ENCODE measurements at places on chromosomes 11 and 22.
A peak's percentile ranks its signal among the peaks of the same experiment; 100 is the strongest.

DNA sequence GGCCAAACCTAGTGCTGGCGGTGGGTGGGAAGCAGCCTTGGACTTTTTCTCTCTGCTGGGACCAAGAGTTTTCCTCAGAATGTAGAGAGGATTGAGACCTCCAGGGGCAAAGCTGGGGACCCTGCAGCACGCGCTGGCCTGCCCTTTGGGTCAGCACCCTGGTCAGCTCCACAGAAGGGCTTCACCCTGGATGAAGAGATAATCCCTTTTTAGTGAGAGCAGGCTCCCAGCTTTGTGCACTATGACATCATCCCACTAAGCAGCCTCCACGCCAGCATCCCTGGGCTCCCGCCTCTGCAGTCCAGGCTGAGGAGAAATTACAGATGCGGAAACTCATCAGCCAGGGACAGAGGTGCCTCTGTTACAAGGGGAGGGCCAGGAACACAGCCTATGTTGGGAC lies 23.5 kb downstream of the DRICH1 start:
- no peak for DNase-seq

DNA sequence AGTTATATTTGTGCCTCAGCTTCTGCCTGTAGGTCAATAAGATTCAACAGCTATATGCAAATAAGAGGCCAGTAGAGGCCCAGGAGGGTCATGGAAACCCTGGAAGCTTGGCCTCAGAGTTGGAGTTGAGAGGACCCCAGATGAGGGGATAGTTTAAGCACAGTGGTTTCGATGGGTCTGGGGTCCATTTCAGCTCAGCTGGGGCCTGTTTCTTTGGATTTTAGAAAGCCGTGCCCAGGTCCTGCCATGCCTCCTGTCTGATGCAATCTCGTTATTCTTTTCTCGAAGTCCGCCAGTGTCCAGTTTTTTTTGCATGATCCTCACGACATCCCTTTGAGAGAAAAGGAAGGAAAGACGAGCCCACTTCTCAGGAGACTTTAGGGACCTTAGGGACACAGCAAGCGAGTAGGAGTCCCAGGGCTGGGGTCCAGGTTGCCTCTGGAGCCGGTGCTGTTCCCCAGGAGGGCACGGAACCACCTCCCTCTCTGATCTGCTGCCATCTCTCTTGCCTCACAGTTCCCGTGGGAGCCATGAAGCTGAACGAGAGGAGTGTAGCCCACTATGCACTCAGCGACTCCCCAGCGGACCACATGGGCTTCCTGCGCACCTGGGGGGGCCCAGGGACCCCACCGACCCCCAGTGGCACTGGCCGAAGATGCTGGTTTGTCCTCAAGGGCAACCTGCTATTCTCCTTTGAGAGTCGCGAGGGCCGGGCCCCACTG lies 2.6 kb upstream of the SMDT1 start:
- DNase-seq: no peak

DNA sequence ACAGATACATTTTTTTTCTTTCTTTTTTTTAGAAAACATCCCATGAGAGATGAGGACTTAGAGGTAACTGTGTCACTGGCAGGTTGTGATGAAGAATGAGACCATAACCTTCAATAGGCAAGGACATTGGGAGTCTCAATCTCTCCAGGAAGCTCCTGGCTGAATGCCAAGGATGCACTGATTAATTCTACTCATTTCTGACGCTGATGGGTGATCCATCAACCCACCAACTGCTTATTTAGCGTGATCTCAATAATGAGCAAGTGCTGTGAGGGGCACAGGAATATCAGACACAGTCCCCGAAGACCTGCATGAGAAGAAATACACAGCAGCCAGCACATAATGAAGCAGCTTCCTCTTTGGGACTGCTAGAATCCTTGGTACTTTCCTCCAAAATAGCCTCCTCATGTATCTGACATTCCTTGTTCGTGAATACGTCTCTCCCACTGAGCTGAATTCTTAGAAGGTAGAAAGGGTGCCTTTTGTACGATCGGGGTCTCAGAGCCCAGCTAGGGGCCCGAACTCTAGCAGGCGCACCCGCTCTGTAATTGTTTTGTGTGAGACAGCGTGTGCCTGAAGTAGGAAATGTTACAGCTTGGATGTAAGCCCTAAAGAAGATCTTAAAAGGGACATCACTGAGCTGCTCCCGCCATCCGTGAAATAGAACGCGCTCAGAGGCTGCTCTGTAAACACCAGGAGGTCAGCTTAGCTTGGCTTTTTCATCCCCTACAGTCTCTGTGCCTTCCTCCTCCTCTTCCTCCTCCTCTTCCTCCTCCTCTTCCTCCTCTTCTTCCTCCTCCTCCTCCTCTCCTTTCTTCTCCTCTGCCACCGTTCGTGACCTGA lies 7.2 kb downstream of the CLMP start:
- no peak for DNase-seq

- DNase-seq: no peak
Measured at GRCh38 chr22:44645083-44645482, 56.9 kb upstream of the PRR5 start.

GRCh38 chr11:133966921-133967598 lies 10.3 kb upstream of the IGSF9B start:
- no peak for DNase-seq

DNA sequence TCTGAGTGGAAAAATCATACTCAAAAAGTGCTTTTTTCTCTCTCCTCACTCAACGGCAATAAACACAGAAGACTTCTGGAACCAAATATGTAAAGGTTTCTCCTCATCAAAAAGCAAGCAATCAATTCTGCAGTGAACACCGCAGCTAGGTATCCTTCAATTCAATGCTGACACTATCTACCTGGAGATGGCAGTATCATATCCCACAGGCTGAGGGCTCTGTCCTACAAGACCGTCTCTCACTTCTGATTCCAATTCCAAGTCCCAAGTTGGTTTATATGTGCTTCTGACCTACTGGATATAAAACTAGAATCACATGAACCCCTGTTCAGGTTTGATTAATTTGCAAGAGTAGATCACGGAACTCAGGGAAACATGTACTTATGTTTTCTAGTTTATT lies 59.7 kb upstream of the LUZP2 start:
- no peak for DNase-seq

GRCh38 chr11:73838443-73839122 lies 38.1 kb downstream of the COA4 start:
- no peak for DNase-seq

DNA sequence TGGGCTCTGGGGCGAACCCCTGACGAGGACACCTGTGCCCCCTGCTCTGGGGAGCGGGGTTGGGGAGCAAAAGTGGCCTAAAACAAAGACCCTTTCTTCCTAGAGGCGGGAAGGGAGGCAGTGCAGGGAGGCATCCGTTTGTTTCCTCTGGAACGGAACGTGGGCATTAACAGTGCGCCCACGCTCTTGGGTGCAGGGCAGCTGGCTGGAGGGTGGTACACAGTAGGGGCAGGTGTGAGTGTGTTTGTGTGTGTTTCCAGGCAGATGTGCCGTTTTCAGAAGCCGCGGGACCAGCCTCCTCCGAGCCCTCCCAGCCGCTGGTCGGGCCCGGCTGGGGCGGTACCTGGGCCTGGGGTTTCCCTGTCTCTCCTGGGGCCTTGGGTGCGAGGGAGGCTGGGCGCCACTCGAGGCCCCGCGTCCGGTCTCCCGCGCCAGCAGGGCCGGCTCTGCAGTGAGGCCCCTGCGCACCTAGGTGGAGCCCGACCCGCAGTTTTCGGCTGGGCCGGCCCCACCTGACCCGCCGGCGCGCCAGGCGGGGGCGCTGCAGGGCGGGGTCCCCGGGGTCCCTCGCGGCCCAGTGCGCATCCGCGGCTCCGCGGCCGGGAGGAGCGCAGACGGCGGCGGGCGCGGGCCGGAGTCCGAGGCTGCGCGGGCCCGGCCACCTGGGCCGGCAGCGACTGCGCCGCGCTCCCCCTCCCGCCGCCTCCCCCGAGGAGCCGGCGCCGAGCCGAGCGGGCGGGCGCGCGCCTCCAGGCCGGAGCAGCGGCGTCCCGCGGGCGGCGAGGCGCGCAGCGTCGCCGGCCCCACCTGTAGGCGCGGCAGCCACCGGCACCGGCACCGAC lies 1252.7 kb downstream of the BRD1 start:
- DNase-seq: peak; percentile 55

- no peak for DNase-seq
Measured at GRCh38 chr22:42437488-42438292, 5.5 kb upstream of the NFAM1 start.

DNA sequence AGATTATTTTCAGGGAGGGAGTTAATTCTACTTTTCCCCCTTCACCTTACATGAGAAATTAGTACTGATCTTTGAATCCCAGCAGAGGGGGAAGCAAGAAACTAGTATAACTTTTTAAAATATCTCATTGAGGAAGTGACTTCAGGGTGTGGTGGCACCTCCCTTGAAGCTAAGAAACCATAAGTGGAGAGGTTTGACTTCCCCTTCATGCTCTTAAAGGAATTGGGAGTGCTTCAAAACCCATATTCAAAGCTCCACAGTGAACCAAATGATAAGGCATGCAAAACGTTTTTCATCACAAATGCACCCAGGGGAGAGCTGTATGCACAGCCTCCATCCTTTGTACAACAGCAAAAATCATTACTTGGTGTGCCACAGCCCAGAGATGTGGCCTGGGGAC lies 540 bp downstream of the MS4A14 start:
- no peak for DNase-seq

GRCh38 chr11:64544616-64545296 lies 46.3 kb upstream of the SLC22A12 start:
- no peak for DNase-seq

DNA sequence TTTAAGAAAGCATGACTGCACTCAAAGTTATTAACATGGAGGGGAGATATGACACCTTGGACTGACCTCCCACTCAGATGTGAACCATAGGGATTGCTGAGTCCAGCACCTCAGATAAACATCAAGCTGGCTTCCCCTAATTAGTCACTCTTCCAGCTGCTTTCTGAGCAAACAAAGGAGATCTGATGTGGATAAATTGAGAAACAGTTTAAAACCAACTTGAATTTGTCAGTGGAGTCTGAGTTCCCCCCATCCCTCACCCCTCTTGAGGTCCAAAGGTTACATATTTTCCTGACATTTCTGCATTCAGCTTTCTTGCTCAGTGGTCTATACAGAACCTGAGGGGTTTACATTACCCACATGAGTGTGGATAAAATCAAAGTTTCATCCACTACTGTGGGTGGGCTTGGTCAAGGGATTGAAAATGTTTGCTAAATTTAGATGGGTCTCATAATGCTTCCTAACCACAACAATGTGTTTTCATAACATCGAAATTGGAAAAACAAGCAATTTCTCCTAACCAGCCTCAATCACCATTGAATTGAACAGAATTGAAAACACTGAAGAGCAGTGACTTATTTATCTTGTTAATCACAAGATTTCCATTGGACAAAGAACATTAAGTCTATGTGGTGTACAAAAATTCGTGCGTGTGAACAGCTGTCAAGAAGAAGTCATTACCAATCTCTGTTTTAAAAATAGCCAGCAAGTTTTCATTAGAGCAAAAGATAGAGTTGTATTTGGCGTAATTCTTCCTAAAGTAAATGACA lies 292.3 kb downstream of the METTL15 start:
- DNase-seq: no peak

DNA sequence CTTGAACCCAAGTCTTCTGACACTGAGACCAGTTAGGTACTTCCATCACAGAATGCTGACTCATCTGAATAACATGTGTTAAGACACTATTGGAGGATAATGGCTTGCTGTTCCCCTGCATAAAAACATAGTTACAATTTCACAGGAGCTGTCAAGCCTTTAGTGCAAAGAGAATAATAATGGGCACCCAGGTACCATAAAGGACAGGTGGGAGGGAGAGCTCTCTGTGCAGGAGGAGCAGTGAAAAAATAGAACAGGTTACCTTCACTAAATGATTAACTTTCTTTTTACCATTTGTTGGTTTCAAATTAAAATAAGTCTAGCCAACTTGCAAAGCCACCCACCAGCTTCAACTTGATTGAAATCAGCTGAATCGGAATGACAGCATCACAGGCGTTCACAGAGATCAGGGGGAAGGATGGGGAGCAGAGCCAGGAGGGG lies 173.2 kb downstream of the DSCAML1 start:
- DNase-seq: no peak

DNA sequence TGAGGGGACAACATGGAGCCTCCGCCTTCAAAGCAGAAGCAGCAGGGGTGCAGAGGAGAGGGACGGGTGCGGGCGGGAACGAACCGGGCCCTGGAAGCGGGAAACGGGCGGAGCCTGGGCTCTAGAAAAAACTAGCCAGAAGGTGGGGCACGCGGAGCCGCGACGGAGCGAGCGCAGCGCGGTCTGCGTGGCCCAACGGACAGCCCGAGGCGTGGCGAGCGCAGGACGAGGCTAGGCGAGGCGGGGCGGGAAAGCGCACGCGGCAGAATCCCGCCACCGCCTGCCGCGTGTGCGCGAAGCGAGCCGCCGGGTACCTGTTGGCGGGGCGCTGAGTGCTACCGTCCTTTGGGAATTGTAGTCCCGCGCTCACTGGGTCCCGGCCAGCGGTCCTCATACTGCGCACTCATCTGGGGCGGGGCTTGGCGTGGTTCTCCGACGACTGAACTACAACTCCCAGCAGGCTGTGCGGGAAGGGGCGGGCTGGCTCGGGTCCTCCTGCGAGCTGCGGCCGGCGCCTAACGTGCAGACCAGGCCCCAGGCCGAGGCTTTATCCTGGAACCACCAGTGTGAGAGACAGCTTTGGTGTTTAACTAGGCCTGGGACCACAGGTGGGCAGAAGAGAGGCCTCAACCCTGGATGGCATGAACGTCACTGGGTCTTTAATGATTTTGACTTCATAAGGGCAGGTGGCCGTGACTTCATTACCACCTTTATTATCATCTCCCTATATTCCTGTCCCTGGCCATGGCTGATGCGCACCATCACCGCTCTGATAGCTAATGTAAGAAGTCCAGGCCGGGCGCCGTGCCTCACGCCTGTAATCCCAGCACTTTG lies at the start of gene ATL3:
ATL3 (minus strand) TSS at position 55 of the 834 bp plus-strand sequence; CDS start at position 14, 41 bp downstream.
- DNase-seq: peak; percentile 94

DNA sequence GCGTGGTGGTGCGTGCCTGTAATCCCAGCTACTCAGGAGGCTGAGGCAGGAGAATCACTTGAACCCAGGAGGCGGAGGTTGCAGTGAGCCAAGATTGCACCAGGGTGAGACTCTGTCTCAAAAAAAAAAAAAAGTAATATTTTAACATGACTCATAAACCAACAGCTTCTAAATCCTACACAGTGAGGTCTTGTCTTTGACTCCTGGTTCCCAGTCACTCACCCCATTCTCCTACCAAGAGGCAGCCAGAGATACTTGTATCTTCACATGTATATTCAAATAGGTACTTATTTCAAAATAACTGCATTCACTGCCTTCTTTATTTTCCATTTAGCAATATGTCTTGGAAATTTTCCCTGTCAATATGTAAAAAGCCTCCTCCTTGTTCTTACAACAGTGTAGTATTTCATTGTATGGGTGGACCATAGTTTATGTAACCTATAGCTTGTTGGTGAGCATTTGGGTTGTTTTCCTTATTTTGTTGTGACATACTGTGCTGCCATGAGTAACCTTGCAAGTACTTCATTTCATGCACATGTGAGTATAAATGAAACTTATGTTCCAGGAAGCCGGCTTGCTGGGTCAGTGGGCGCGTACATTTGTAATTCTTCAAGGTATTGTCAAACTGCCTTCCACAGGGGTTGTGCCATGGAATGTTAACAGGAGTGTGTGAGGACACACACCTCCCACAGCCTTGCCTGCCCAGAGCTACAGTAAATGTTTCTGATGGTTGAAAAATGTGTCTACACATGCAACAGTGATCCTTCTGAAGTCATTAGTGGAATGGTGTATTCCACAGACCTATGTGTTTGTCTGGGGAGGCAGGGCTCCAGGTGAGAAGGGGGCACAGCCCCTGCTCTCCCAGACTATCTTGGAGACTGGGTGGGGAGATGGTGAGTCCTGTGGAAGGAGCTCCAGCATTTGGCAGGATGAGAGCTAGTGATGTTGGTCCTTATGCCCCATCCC lies 47.9 kb downstream of the OSBP2 start:
- DNase-seq: no peak

All from NCI-H510A (cell line).